IMR-90 (cell line): ENCODE measurements at places on chromosomes 2 and 18. TPM values are rescaled to one million over a fixed set of nuclear protein-coding genes. Genes with fewer than 3 reads are reported as not detected.

Gene SCN2A
- 0.54 and 0.56 TPM in 2 replicates for total RNA-seq

Gene KYNU
- 2.2 and 2.9 TPM in 2 replicates for total RNA-seq

- no peaks in the 10 kb centered on the region for H3K27me3 ChIP-seq
- H3K36me3 ChIP-seq: no peaks in the 10 kb centered on the region
- DNase-seq: no peak
- H3K4me3 ChIP-seq: no peak overlapping the region
- no peaks in the 10 kb centered on the region for H3K4me1 ChIP-seq
These were observed 7.3 kb upstream of the TPO start for GRCh38 chr2:1405967-1406366.

GRCh38 chr2:120453635-120453998, 107.7 kb downstream of the INHBB start:
- H3K4me1 ChIP-seq: peaks cover 13% of the 10 kb centered on the region
- no peaks in the 10 kb centered on the region for H3K36me3 ChIP-seq
- H3K4me3 ChIP-seq: no peak overlapping the region
- peaks cover 4% of the 10 kb centered on the region; the same call in 1 of the 2 replicates for H3K27me3 ChIP-seq
- no peak overlapping the region for H3K27ac ChIP-seq

Gene GATA6
- total RNA-seq: 2.5 and 3.3 TPM in 2 replicates

DNA sequence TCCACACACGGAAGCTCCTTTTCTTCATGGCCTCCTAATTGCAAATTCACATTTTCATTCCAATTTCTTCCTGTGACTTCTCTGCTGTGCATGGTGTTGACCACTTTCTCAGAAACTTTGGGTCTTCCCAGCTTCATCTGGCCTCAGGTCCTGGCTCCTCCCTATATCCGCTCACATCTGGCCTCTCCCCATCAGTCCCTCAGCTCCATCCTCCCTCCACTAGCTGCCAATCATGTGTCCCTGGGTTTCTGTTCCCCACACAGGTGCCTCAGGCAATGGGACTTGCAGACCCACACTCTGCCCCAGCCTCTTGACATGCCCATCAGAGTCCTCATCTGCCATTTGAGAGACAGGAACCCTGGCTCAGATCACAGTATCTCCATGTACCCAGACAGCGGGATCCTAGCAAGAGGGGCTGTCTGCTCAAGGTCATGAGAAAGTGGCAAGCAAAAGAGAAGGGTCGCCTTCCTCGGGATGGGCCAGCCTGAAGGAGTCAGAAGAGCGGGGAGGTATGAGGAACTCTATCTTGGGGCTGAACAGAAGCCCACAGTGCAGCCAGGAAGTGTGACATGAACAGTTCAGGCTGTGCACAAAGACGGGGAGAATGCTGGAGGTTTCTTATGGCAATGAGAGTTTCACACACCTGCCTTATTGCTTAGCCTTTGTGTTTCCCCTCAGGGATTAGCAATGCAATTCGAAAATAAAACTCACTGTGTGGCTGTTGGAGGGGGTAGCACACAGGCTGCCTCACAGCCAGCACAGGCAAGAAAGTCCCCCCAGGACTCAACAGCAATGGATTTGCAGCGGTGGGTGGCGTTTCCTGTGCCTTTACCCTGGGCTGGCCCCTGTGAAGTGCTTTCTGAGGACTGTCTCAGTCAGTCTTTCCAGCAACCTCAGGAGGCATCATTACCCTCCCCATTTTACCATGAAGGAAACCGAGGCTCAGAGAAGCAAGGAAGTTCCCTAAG, 69.5 kb downstream of the COPS8 start:
- no peaks in the 10 kb centered on the region for H3K27me3 ChIP-seq
- peaks cover 24% of the 10 kb centered on the region for H3K4me1 ChIP-seq
- no peak for DNase-seq
- peak overlapping the region; percentile 99 for H3K27ac ChIP-seq

- H3K27ac ChIP-seq: no peak overlapping the region
- no peak overlapping the region for H3K4me3 ChIP-seq
- no peak for DNase-seq
- no peaks in the 10 kb centered on the region for H3K27me3 ChIP-seq
These were observed 68.2 kb upstream of the MBOAT2 start for GRCh38 chr2:9071584-9072124.

Gene HOXD3
- not detected in 2 replicates for total RNA-seq

DNA sequence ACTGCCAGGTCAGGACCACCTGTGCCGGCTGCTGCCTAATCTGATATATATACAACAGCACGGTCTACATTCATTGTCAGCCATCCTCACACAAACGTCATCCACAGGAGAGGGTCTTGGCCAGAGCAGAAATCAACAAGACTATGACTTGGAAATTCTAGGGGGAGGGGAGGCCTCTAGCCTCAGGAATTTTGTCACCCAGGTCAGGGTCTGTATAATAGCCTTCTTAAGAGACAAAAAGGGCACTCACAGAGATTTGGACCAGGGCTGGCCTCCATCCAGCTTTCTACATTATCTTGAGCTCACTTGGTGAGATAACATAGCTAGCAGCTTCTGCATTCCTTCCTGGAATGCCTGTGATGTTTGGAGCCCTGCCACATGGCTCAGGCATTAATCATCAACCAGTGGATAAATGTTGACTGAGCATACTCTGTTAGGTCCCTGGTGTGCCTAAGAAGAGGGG, 50.4 kb upstream of the CTIF start:
- H3K27me3 ChIP-seq: no peaks in the 10 kb centered on the region
- no peak overlapping the region for H3K4me3 ChIP-seq
- peaks cover 17% of the 10 kb centered on the region for H3K4me1 ChIP-seq
- peak; percentile 93 for DNase-seq
- no peaks in the 10 kb centered on the region for H3K36me3 ChIP-seq
- peak overlapping the region; percentile 0; the same call in 1 of the 2 replicates for H3K27ac ChIP-seq

Gene UCN
- not detected in 2 replicates for total RNA-seq

Gene ANKRD30B
- not detected in 2 replicates for total RNA-seq

DNA sequence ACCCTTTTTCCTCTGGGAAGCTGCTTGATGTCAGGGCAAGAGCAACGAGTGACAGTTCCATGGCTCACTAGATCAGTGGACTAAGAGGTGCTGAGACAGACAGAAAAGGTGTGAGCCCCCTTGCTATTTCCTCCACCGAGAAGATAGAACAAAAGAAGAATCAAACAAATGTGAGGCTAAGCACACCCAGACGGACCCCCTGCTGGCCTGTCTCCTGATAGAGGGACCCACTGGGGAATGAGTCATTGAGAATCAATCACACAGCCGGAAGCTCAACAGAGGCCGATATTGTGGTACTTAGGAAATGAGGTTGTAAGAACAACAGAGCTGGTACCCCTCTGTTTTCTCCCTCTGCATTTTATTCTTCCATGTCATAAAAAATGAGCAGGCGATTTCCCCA, 89.8 kb upstream of the TEX51 start:
- no peak overlapping the region for H3K27ac ChIP-seq
- no peak overlapping the region for H3K4me3 ChIP-seq
- DNase-seq: no peak
- H3K4me1 ChIP-seq: no peaks in the 10 kb centered on the region

- H3K27ac ChIP-seq: no peak overlapping the region
- no peaks in the 10 kb centered on the region for H3K36me3 ChIP-seq
- H3K4me1 ChIP-seq: peaks cover 7% of the 10 kb centered on the region; the same call in 1 of the 2 replicates
- DNase-seq: no peak
These were observed 109.9 kb upstream of the ID2 start for GRCh38 chr2:8571792-8572499.

Gene ANKRD36
- 20.1 and 22.5 TPM in 2 replicates for total RNA-seq

DNA sequence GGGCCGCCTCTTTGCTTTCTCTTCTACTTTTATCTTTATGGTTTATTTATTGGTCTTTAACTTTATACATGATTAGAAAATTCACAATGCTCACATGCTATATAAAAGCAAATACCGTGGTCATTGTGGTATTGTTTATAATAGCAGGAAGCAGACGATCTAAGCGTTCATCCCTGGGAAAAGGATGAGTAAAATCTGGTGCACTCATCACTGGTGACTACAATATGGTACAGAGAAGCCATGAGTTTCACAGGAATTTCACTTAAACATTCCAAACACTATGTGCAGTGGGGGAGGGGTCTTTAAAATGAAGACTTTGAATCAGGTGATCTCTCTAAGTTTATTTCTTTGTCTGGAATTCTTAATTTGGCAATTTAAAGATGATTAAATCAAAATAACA, 97.9 kb downstream of the SCN3A start:
- no peaks in the 10 kb centered on the region for H3K27me3 ChIP-seq
- peak; percentile 30 for DNase-seq
- H3K4me1 ChIP-seq: no peaks in the 10 kb centered on the region
- H3K36me3 ChIP-seq: no peaks in the 10 kb centered on the region

Gene GCG
- total RNA-seq: not detected in 2 replicates

DNA sequence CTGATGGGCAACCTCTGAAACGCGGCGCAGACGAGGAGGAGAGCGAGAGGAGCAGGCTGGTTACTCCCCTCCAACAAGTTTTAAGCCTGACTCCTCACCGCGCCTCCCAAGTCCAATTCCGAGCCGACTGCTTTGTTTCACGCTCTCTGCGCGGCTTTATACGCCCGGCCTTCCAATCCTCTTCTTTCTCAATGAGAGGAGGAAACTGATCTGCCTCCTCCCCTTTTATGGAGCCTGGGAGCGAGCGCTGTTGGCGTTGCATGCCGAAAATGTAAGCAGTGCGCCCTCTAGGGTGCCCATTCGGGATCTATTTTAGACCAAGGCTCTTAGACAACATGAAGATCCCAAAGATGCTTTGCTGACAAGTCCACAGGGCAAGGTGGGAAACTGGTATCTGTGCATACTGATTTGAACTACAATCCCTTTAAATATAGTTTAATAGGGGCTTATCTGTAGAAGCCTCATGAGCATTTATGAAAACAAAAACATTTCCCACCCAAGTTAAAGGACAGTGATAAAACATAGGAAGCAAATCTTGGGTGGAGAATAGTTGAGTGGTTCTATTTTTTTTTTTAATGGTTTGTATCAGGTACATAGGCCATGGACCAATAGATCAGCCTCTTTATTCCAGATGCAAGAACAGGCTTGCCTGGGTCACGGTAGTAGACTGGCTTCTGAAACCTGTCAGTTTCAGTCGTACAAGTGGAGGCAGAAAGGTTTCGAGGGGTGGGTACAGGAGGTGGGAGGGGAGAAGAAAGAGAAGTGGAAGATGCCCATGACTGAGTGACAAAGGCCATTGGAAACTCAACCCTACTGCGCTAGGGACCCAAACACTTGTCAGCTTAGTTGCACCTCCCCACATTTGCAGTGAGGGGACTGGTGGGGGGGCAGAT, at the start of gene RND3:
Gene RND3, minus strand, starts transcription at position 131 of the 893 bp plus-strand sequence. CDS start 250 bp downstream, outside the sequence.
- DNase-seq: peak; percentile 99
- H3K36me3 ChIP-seq: peaks cover 34% of the 10 kb centered on the region
- H3K27ac ChIP-seq: peak within 1 kb of the TSS; percentile 100
- H3K4me3 ChIP-seq: peak within 1 kb of the TSS; percentile 92
- no peaks in the 10 kb centered on the region for H3K27me3 ChIP-seq
- 0 out of 2 replicates have a peak, but pooled peaks cover 2% of the 10 kb centered on the region for H3K4me1 ChIP-seq

Gene HOXD13
- not detected in 2 replicates for total RNA-seq

DNA sequence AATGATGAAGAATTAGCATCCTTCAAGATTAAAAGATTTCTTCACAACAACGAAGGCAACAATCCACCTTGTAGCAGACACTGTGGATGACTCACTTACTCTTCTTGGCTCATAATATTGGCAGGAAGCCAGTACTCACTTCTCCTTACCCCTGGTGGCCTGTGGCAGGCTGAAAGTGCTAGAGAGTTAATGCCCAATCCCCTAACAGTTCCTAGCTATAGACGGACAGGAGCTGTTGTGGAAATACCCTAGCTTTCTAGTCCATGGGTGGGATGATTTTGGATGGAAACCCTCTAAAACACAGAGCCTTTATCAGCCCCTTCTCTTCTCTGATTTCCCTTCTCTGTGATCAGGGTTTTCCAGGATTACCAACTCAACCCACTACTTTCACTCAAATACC, 128.6 kb upstream of the NYAP2 start:
- H3K4me1 ChIP-seq: 0 out of 2 replicates have a peak, but pooled peaks cover 2% of the 10 kb centered on the region
- no peak overlapping the region for H3K27ac ChIP-seq
- H3K27me3 ChIP-seq: peaks cover 2% of the 10 kb centered on the region; the same call in 1 of the 2 replicates
- DNase-seq: peak; percentile 53
- no peaks in the 10 kb centered on the region for H3K36me3 ChIP-seq

Gene MYOM1
- under 0.01 TPM in 2 replicates for total RNA-seq

DNA sequence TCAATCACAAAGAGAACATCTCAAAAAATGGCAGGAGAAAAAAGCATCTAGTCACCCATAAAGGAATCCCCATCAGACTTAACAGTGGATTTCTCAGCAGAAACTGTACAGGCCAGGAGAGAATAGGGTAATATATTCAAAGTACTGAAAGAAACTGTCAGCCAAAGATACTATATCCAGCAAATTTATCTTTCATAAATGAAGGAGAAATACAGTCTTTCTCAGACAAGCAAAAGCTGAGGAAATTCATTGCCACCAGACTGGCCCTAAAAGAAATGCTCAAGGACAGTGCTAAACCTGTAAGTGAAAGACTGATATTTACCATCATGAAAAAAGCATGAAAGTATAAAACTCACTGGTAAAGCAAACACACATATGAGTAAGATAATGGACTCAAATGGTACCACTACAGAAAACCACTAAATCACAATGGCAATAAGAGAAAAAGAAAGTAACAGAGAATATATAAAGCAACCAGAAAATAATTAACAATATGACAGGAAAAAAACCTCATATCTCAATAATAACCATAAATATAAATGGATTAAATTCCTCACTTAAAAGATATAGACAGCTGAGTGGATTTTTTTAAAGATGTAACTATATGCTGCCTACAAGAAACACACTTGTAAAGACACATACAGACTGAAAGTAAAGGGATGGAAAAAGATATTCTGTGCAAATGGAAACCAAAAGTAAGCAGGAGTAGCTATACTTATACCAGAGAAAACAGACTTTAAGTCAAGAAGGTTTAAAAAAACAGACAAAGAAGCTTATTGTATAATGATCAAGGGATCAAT, 83.4 kb upstream of the STK39 start:
- no peak for DNase-seq
- H3K27me3 ChIP-seq: peaks cover 2% of the 10 kb centered on the region; the same call in 1 of the 2 replicates
- no peaks in the 10 kb centered on the region for H3K4me1 ChIP-seq
- no peaks in the 10 kb centered on the region for H3K36me3 ChIP-seq
- H3K4me3 ChIP-seq: no peak overlapping the region

Gene ASB3
- total RNA-seq: 36.2 and 39.2 TPM in 2 replicates

Gene SPATA3
- not detected in 2 replicates for total RNA-seq

Gene MYL1
- not detected in 2 replicates for total RNA-seq

DNA sequence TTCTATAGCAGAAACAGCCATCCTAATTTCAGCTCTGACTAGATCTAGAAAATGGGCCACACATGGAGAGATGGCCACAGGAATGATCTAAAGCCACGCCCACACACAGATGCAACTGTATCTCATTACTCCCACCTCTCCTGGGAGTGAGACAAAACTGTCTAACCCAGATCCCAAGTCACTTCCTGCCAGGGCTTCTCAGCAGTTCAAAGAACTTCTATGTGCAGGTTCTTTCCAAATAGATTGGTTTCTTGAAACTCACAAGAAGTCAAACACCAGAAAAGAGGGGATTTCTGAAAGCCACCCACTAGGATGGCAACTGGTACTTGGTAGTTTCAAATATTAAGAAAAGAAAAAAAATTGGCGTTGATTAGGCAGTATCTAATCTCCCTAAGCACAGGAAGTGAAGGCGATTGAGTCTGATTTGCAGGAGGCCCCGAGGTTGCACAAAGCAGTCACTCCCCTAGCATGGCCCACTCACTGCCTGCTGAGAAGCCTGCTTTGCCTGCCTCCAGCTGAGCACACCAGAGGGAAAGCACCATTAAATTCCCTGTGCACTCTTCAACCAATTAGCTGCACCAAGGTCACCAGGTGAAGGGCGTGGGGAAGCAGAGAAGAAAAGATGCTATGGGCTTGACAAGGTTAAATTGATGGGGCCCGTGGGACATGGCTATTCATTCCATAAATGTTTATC, 51.1 kb downstream of the PAPOLG start:
- H3K36me3 ChIP-seq: no peaks in the 10 kb centered on the region; the same call in 1 of the 2 replicates
- H3K27ac ChIP-seq: no peak overlapping the region
- H3K27me3 ChIP-seq: no peaks in the 10 kb centered on the region
- DNase-seq: peak; percentile 77

Gene NT5C1B
- total RNA-seq: not detected in 2 replicates
